ENCODE measurements at places on chromosomes 12 and 14. TPM values are rescaled to one million over a fixed set of nuclear protein-coding genes. Genes with fewer than 3 reads are reported as not detected.

DNA sequence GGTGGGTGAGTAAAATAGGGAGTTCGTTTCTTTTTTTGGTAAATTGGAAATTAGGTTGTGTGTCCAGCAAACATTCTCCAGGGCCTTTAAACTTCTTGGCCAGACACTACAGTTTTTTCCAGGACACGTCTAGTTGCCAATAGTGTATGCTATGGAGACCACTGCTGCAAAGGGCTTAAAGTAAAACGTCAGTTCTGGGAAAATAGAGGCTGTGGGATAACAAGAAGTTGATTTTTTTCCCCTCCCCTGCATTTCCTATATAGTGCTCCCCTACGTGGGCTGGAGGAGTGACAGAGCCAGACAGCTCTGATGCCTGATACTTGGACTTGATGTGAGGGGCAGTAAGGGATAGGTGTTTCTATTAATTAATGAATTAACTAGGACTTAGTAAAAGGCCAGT is 2.4 kb downstream of the ACVR1B start:
- peaks cover 22% of the 10 kb centered on the region for H3K4me1 ChIP-seq
- H3K27me3 ChIP-seq, result no peaks in the 10 kb centered on the region
- H3K36me3 ChIP-seq, result no peaks in the 10 kb centered on the region
- H3K4me3 ChIP-seq, result no peak overlapping the region

GRCh38 chr14:92223025-92223424 is 99.9 kb upstream of the SLC24A4 start:
- H3K4me1 ChIP-seq, result no peaks in the 10 kb centered on the region
- H3K36me3 ChIP-seq, result no peaks in the 10 kb centered on the region
- H3K27me3 ChIP-seq, result no peaks in the 10 kb centered on the region
- H3K27ac ChIP-seq, result no peak overlapping the region
- DNase-seq, result no peak

TROAP gene
- 0.33 TPM for total RNA-seq

GRCh38 chr12:68080577-68080976 is 79.0 kb downstream of the IFNG start:
- H3K36me3 ChIP-seq, result no peaks in the 10 kb centered on the region
- no peak overlapping the region for H3K4me3 ChIP-seq
- H3K4me1 ChIP-seq, result no peaks in the 10 kb centered on the region
- H3K27ac ChIP-seq, result no peak overlapping the region

GRCh38 chr12:96141216-96141912 is 52.8 kb upstream of the ELK3 start:
- no peaks in the 10 kb centered on the region for H3K27me3 ChIP-seq
- H3K36me3 ChIP-seq, result no peaks in the 10 kb centered on the region
- H3K27ac ChIP-seq, result no peak overlapping the region
- H3K4me1 ChIP-seq, result peaks cover 9% of the 10 kb centered on the region
- DNase-seq, result no peak

DNA sequence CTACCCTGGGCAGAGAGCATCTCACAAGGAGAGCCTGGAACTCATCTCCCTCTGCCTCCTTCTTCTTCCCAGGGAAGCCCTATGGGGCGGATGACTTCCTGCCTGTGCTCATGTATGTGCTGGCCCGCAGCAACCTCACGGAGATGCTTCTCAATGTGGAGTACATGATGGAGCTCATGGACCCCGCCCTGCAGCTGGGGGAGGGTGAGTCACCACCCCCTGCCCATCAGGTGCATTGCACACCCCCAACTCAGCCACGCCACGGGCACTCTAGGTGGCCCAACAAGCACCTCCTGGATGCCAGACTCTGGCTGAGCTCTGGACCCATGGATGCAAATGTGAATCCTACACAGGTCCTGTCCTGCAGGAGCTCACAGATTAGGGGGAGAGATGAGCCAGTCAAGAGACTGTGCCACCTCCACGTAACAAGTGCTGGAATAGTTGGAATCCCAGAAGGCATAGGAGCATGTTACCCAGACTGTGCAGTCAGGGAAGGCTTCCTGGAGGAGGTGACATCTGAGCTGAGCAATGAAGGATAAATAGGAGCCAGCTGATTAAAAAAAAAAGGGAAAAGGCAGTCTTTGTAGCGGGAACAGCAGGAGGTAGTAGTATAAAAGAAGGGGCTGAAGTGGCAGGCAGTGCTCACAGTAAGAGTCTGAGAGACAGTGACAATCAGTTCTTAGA is 71.9 kb downstream of the LGMN start:
- H3K4me1 ChIP-seq, result no peaks in the 10 kb centered on the region
- H3K36me3 ChIP-seq, result no peaks in the 10 kb centered on the region
- DNase-seq, result no peak

- no peak overlapping the region for H3K27ac ChIP-seq
- no peaks in the 10 kb centered on the region for H3K36me3 ChIP-seq
- H3K4me3 ChIP-seq, result no peak overlapping the region
- no peaks in the 10 kb centered on the region for H3K27me3 ChIP-seq
- peaks cover 4% of the 10 kb centered on the region for H3K4me1 ChIP-seq
- DNase-seq, result no peak
Measured at GRCh38 chr14:56207626-56208292, 89.5 kb downstream of the PELI2 start.

- no peak overlapping the region for H3K27ac ChIP-seq
- no peak for DNase-seq
- no peaks in the 10 kb centered on the region for H3K36me3 ChIP-seq
- no peak overlapping the region for H3K4me3 ChIP-seq
- H3K4me1 ChIP-seq, result no peaks in the 10 kb centered on the region
Measured at GRCh38 chr14:76653875-76654572, 107.2 kb upstream of the VASH1 start.

GPR68 gene
- total RNA-seq, result 0.37 TPM

DNA sequence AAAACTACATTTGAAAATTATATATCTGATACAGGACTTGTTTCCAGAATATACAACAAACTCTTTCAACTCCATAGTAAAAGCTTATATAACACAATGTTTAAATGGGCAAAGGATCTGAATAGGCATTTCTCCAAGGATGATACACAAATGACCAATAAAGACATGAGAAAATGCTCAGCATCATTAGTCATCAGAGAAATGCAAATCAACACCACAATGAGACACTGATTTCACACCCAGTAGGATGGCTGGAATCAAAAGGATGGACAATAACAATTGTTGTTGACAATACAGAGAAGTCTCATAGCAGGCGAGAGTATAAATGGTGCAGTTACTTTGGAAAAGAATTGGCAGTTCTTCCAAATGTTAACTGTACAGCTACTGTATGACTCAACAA is 394.9 kb downstream of the BCL11B start:
- H3K27ac ChIP-seq, result no peak overlapping the region
- no peak for DNase-seq
- no peaks in the 10 kb centered on the region for H3K36me3 ChIP-seq
- no peaks in the 10 kb centered on the region for H3K27me3 ChIP-seq
- no peaks in the 10 kb centered on the region for H3K4me1 ChIP-seq
- no peak overlapping the region for H3K4me3 ChIP-seq

RNASE7 gene
- total RNA-seq, result not detected

- no peak overlapping the region for H3K4me3 ChIP-seq
- no peak for DNase-seq
- no peaks in the 10 kb centered on the region for H3K27me3 ChIP-seq
- H3K4me1 ChIP-seq, result no peaks in the 10 kb centered on the region
- no peaks in the 10 kb centered on the region for H3K36me3 ChIP-seq
Measured at GRCh38 chr12:28517101-28517500, 326.8 kb downstream of the CCDC91 start.

Data from heart left ventricle (tissue), 16 donors.